ENCODE measurements at places on chromosomes 6 and 20.

DNA sequence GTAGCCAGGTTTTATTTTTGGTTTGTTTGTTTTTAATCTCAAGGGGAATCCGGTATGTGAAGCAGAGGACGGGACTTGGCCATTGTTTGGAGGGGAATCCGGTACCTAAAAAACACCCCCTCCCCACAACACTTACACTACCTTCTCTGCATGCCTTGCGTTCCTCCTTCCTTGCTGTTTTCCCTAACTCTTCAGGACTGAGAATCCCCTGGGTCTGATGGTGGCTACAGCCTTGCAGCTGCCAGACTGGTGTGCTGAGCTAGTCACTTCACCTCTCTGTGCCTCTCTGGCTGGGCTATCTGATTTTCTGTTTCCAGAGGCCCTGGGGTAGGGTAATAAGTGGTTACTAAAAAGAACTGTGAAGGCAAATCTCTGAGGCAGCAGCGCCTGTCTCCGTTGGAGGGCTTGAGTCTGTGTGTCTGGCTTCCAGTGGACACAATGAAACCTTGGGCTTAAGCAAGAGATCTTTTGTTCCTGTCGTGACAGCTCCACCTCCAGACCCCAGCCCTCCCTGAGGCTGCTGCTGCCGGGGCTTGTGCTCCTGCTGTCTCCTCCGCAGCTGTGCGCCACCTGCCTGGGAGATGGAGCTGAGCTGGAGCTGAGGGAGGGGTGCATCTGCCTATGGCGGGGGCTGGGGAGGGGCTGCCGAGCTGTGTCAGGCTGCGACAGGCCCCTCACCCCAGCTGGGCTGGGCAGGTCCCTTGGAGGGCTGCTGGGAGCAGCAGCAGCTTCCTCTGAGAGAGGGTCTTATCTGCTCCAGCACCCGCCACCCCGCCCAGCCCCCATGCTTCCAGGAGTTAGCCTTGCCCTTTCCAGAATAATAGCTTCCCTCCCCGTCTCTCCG is 65.8 kb upstream of the CCDC167 start:
- DNase-seq, result no peak

- no peak for DNase-seq
Observed at GRCh38 chr6:39924283-39924682, 10.0 kb downstream of the MOCS1 start.

- no peak for DNase-seq
Observed at GRCh38 chr6:25105070-25105925, 169.5 kb upstream of the RIPOR2 start.

- DNase-seq, result no peak
Observed at GRCh38 chr20:62220666-62221568, 839 bp upstream of the HRH3 start.
